ENCODE measurements at places on chromosomes 4 and X.

DNA sequence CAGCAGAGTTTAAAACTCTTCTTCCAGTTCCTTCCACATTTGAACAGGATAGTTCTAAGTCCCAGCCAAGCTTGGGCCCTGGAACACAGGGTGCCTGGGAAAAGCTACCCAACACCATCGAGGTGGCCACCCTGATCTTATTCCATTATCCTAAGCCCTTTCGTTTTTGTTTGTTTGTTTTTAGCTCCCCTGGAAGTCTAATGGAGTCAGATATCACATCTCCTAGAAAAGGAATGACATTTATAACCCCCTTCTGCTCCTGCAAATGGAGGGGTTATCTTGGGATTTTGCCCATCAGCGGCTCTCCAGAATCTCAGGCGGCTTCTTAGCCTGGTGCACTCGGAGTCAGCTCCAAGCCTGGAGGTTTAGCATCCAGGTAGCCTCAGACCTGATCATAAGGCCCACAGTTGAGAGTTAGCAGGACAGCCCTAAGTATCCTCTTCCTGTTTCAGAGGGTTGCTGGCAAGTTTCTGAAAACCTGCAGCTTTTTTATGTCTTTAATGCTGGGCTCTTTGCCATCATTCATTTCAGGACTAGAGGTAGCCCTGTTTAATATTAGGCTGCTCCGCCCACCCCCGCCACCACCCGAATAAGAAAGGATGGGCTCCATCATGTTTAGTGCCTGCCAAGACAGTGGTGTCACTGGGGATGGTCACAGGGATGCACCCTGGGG is 230.0 kb upstream of the LNX1 start:
- DNase-seq: no peak

GRCh38 chr4:3192827-3193226 is 56.1 kb upstream of the MSANTD1 start:
- peak; percentile 55 for DNase-seq

DNA sequence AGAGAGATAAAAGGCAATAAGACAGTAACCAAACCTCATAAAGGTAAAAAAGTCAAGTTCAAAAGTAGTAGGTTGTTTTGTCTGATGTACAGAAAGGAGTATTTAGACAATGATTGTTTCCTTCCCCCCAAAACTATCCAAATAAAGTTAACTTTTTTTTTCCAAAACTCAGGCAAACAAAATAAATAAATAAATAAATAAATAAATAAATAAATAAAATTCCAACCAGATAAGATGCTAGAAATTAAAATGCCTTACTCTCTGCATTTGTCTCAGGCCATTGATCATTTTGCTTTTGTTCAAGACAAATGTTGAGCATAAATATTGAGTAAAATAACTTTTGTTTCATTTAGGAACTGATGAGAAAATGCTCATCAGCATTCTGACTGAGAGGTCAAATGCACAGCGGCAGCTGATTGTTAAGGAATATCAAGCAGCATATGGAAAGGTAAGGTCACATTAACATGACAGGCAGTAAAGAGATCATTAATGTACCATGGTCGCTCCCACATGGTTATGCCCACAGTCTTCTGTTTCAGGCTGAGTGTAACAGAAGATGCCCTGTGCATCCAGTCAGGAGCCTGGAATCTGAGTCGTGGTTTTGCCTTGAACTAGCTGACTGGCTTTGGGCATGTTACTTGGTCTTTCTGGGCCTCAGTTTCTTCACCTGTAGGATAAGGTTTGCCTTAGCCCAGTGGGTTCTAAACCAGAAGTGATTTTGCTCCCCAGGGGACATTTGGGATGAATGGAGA is 27.3 kb downstream of the ANXA3 start:
- DNase-seq: no peak

DNA sequence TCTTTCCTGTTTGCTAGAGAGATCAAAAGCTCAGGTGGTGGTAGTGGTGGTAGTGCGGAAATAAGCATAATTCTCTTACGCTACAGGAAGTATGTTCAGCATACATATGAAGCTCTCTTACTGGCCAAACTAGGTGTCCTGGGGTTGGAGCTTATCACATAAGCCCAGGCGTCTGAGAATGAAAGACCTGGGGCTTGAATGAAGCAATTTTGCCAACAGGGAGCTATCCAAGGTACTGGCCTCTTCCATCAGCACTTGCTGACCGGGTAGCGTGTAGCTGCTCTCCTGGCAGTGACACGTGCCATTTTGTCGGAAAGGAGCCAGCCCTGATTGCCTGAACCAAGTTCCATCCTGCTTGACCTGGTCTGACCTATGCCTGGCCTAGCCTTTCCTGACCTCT is 65.9 kb upstream of the HPF1 start:
- DNase-seq: no peak

GRCh38 chr4:115042496-115042895 is 70.9 kb downstream of the NDST4 start:
- no peak for DNase-seq

DNA sequence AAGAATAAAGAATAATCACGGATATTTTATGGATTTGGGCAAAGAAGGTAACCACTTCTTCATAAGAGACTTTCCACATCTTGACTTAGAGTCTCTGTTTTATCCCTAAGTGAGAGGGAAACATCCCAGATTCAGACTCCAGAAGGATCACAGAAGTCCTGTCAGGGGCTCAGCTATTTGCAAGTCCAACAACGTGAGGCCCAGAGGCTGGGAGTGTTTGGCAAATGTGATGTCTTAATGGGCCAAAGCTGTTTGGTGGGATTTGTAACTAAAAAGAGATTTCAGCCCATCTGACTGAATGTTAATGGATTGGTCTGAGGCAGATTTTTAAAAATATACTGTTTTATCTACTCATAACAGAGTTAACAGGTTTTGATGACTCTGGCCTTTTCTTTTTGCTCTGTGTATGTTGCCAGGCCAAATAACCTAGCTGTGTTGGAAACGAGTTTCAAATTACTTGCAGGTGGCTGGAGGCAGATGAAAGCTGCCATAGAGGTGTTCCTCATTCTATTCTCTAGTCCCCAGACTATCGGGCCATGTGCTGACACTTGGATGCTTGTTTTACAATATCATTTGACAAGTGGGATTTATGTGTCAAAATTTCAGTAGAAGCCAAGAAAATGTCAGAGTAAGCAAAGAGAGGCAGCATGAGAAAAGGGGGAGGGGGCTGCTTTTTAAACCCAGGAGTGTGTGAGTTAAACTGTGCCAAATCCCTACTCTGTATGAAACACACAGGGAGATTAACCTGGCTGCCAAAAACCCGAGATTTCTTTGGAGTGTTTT is 330.9 kb downstream of the DCHS2 start:
- DNase-seq: no peak

DNA sequence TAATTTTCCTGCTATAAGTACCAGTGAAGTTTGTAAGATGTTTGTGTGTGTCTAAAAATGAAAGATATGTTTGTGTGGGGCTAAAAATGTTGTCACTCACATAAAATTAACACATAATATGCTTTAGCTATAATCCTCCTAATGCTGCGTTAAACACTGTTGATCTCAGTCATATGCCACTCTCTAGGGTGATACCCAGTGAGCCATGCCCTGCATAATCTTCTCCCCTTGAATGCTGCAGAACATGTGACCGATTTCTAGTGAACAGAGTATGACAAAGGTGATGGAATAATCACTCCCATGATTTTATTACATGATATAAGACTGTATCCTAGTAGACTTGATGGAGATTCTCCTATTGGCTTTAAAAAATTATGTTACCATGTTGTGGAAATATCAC is 119.1 kb upstream of the EPHA5 start:
- DNase-seq: no peak

DNA sequence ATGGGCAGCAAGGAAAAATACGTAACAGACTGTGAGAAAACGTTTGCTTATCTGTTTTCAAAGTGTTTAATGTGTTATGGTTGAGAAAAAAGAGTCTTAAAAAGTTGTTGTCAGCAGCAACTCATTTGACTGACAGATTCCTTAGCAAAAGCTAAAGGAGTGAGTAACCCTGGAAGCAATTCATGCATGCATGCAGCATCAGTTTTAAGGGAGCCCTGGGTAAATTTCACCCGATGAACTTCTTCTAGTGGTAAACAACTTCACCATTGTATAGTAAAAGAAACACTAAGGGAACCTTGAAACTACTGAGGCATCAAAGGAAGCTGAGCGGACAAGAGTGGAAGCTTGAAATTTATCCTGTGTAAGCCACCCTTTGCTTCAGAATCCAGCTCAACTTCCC is 583.2 kb upstream of the INTU start:
- DNase-seq: no peak

DNA sequence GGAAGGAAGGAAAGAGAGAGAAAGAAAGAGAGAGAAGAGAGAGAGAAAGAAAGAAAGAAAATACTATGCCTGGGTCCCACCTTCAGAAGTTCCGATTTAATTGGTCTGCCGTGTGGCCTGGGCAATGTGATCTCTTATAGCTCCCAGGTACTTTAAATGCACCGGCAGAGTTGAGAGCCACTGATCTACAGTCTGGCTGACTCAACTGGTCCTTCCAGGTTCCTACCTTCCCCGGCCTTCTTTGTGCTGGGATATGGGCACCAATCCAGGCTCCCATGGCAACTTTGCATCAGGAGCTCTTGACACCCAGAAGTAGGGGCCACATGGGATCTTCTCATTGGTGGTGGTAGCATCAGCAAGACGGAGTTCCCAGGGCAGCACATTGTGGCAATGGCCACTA is 186.5 kb upstream of the ATP6AP2 start:
- DNase-seq: no peak

- DNase-seq: no peak
Measured at GRCh38 chrX:138908577-138908976, 197.1 kb upstream of the FGF13 start.

DNA sequence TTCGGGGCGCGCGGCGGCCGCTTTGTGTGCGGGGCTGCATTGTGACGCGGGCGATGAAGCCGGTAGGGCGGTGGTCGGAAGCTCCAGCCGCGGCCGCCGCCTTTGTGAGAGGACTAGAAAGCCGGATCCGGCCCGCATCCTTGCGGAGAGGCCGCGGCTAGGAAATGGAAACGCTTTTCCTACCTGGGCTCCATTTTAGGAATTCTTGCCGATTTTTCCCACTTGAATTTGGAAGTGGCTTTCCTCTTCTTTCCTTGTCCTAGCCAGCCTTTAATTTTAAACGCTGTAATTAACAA is 708 bp downstream of the TMSB4X start:
- DNase-seq: no peak

DNA sequence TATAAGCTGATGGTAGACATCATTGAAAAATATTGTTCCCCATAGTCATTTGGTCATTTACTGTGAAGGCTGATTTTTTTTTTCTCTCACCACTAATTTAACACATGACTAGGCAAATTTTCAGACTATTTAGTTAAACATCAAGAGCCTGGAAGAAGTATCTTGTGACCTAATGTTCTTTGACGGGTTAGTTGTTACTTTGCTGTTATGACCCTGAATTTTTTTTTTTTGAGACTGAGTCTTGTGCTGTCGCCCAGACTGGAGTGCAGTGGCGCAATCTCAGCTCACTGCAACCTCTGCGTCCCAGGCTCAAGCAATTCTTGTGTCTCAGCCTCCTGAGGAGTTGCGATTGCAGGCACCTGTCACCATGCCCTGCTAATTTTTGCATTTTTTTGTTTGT is 67.0 kb downstream of the HPF1 start:
- no peak for DNase-seq

GRCh38 chrX:31546126-31546525 is 474.3 kb upstream of the FTHL17 start:
- DNase-seq: no peak

- DNase-seq: no peak
Measured at GRCh38 chr4:40846532-40846931, 96.8 kb downstream of the NSUN7 start.

DNA sequence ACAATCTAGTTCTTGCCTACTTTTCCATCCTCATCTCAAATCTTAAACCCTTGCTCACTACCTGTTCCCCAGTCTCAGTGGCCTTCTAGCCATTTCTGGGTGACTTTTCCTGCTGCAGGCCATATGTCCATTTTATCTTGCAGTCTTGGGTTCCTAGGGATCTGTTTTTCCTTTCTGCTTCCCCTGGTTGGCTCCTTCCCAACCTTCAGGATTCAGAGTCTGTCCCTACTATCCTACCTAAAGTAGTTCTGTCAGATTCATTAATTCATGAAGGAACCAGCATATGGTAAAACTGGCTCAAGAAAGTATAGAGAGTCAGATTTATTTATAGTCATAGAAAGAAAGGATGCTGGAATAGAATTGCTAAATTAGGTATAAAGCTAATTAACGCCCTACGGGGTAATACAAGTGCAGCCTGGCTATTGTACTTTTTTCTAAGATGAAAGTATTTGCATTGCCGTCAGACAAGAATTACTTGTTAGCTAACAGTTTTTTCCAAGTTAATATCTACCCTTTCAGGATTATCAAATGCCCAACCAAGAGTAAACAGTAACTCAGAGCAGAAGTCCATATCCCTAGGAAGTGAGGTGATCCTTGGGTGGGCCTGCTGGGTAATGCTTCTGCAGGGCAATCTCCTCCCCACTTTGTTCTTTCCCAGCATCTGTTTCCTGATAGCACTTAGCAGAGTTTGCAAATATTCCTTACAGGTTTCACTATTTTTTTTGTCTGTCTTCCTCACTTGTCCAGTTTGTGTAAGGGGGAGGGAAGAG is 63.6 kb downstream of the REPS2 start:
- DNase-seq: no peak

- DNase-seq: no peak
Measured at GRCh38 chr4:6019316-6020263, 1.4 kb upstream of the C4orf50 start.

DNA sequence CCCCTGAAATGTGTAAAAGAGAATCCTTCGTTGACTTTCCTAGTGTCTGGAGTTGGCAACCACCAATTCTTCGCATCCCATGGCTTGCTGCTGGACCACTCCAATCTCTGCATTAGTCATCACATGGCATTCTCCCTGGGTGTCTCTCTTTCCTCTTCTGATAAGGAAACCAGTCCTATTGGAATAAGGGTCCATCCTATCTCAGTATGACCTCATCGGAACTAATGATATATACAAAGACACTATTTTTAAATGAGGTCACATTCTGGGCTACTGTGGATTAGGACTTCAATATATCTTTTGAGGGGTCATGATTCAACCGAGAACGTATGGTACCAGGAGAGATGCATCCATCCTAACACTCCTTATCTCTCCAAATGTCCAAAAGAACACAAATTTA is 259.1 kb upstream of the CPEB2 start:
- no peak for DNase-seq

DNA sequence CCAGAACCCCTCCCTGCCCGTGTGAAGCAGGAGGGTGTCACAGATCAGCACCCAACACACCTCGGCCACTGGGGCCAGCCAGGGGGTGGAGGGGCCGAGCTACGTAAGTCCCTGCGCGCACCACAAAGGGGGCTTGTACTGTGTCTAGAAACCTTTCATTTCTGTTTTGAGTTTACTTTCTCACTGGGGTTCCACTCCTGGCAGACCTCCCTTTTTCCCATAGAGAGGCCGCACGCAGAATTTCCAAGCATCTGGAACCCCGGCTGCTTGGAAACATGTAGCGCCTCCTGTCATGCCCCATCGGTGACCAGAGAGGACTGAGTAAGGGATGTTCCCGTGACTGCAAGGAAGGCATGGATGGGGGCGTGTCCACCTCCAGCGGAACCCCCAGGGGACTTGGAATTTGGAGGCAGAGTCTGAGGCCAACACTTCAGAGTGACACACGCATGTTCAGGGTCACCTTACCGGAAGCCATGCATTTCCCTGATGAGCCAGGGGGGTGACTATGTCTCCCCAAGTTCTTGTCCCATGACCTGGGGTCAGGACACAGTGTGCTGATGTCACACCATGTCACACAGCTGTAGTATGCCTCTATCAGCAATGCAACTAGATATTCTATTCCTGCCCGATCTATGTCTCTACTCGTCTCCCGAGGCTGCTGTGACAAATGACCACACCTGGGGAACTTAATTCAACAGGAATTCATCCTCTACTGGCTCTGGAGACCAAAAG is 105.3 kb downstream of the DHRSX start:
- no peak for DNase-seq
